MCF 10A (cell line): ENCODE measurements at places on chromosomes 6 and 20. TPM values are rescaled to one million over a fixed set of nuclear protein-coding genes. Genes with fewer than 3 reads are reported as not detected.

GRCh38 chr6:142816031-142816430 lies 128.9 kb downstream of the HIVEP2 start:
- DNase-seq: no peak
- H3K36me3 ChIP-seq: peaks cover 14% of the 10 kb centered on the region
- no peaks in the 10 kb centered on the region for H3K27me3 ChIP-seq
- H3K27ac ChIP-seq: no peak overlapping the region
- peaks cover 12% of the 10 kb centered on the region for H3K4me1 ChIP-seq

- no peak overlapping the region for H3K4me3 ChIP-seq
- H3K36me3 ChIP-seq: no peaks in the 10 kb centered on the region
- peaks cover 37% of the 10 kb centered on the region for H3K27me3 ChIP-seq
- DNase-seq: no peak
- H3K4me1 ChIP-seq: no peaks in the 10 kb centered on the region
Observed at GRCh38 chr20:59776059-59776603, 157.3 kb downstream of the SYCP2 start.

DNA sequence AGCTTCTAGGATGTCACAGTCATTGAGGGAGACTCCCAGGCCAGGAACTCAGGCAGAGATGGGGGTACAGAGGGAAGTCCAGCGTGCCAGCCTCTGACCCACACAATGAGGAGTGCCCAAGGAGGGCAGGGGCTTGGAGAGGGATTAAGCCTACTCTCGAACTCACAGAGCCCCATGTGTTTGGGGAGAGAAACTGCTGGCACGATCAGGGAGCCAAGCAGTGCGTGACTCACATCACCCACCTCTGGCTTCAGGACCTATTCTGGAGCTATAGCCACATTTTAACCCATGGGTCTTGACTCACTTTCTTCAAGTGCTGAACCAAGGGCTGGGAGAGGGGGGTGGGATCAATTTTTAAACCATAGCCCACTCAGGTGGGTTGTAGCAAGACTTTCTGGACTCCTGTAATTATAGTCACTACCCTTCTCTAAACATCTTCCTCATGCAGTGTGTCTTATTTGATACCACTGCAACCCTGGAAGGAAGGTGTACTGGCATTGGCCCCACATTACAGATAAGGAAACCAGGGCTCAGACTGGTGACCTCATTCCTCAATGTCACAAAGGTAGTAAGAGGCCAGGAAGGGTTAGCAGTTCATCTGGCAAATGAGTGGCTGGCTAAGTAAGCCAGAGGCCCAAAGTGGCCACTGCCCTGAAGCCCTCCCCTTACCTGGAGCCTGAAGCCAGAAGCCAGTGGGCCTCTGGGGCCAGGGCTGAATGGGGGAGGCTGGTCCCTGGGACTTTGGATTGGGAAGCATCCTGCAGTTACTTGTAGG lies 12.0 kb downstream of the FOXP4 start:
- no peak for DNase-seq
- no peaks in the 10 kb centered on the region for H3K27me3 ChIP-seq
- H3K36me3 ChIP-seq: peaks cover 9% of the 10 kb centered on the region
- H3K4me3 ChIP-seq: no peak overlapping the region

DNA sequence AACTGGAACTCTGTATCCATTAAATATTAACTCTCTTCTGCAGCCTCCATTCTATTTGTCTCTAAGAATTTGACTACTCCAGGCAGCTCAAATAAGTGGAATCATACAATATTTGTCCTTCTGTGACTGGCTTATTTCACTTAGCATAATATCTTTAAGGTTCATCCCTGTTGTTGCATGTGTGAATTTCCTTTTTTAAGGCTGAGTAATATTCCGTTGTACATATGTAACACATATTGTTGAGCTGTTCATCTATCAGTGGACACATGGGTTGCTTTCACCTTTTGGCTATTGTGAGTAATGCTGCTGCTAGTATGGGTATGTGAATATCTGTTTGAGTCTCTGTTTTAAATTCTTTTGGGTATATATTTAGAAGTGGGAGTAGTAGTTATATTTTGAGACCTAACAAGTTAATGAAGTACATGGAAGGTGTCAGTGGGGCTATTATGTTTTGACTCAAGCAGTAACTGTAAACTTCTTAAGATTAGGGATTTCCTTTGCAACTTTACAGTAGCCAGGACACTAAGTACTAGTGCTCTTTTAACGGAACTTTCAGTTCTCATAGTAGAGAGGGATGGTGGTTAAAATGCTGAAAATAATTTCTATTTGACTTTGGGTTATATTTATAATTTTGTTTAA lies 29.7 kb upstream of the TMEM217 start:
- DNase-seq: no peak
- H3K27me3 ChIP-seq: no peaks in the 10 kb centered on the region
- H3K27ac ChIP-seq: no peak overlapping the region
- H3K4me1 ChIP-seq: no peaks in the 10 kb centered on the region

GRCh38 chr6:5012519-5012918 lies 8.7 kb upstream of the RPP40 start:
- DNase-seq: no peak
- no peaks in the 10 kb centered on the region for H3K4me1 ChIP-seq
- H3K27ac ChIP-seq: no peak overlapping the region
- no peak overlapping the region for H3K4me3 ChIP-seq

DNA sequence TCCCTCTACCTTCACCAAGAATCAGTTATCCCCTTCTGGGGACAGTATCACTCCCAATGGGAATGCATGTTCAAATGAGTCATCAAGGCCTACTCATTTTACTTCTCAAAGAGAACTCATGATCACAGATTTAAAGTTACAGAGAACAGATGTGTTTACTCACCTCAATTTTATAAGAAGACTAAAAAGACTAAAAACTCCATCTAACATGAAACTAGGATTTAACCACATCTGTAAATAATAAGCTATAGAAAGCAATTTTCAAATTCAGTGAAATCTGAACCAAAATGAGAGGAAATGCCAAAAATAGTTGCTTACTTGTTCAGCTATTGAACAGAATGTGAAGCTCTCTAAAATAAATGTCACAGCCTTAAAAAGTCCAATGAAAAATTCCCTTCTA lies 300.1 kb upstream of the KCNQ5 start:
- no peak overlapping the region for H3K27ac ChIP-seq
- H3K36me3 ChIP-seq: no peaks in the 10 kb centered on the region
- no peak overlapping the region for H3K4me3 ChIP-seq
- DNase-seq: no peak

DNA sequence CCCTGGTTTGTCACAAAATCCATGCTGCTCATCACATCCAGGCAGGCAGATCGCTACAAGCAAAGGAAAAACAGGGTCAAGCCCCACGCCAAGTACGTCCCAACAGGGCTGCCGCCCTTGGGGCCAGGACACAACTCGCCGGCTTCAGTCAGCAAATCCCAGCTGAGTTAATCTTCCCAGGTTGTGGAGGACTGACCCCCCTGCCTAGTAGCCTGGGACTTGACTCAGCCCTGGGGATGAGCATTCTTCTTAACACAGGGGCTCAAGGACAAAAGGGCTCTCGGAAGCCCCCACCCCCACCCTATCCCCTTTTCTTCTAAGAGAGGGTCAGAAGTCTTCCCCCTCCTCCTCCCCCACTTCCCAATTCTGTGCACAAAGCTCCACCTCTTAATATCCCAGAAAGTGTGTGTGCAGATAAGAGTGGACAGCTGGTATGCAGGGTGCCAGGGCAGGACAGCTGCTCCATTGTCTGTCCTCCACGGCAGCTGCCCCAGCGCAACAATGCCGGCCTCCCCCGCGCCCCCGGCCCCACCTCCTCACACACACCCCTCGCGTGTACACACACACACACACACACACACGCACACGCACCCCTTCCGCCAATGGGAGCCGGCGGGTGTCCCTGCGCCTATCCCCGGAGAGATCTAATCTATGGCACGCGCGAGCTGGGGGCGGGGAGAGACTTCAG lies 4.5 kb downstream of the DLL1 start:
- H3K4me3 ChIP-seq: no peak overlapping the region
- DNase-seq: no peak
- peaks cover 31% of the 10 kb centered on the region for H3K27me3 ChIP-seq
- no peak overlapping the region for H3K27ac ChIP-seq
- peaks cover 4% of the 10 kb centered on the region for H3K4me1 ChIP-seq

DNA sequence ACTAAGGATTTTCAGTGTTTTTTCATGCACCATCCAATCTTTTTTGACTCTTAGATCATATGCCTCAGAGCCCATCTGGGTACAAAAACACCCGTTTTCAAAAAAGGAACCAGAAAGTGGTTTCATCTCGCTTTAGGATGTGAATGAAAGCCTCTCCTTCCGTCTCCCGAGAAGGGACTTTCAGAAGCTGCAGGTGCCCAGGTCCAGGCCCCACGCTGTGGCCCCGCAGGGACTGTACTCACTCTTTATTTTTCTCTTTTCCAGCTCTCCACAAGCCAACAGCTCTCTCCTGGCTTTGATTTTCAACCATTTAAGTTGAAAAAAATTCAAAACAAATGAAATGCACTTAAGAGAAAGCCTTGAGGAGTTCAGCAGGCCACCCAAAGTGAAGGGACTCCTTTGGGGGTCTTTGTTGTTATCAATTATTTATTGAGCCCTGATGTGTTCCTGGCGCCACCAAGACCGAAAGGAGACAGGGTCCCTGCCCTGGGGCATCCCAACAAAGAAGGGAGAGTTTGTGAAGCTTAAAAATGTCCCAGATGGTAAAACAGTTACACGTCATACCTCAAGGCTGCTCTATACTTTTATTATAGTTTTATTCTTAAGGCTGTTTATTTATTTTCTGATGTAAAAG lies 467.3 kb downstream of the PREX1 start:
- no peaks in the 10 kb centered on the region for H3K4me1 ChIP-seq
- peaks cover 62% of the 10 kb centered on the region for H3K27me3 ChIP-seq
- DNase-seq: no peak
- no peaks in the 10 kb centered on the region for H3K36me3 ChIP-seq
- H3K27ac ChIP-seq: no peak overlapping the region
- H3K4me3 ChIP-seq: no peak overlapping the region

GRCh38 chr6:127538750-127539264 lies 19.7 kb upstream of the MTCL3 start:
- no peak for DNase-seq
- peaks cover 5% of the 10 kb centered on the region for H3K4me1 ChIP-seq
- no peaks in the 10 kb centered on the region for H3K36me3 ChIP-seq
- H3K27me3 ChIP-seq: peaks cover 41% of the 10 kb centered on the region
- no peak overlapping the region for H3K27ac ChIP-seq

DNA sequence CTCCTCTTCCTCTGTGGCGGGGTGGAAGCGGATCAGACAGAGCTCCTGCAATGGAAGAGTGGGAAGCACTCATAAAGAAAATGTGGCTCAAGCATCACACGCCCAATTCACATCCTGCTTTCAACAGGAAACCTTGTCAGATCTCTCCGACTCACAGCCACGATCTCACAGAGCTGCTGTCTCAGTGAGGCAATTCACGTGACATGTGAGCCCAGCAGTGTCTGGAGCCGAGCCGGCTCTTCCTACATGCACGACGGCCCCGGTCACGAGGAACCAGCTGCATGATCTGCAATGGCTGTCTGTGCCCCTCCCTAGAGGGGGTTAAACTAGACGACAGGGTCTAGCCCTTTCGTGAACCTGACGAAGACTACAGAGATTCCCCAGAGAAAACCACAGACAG lies 29.5 kb upstream of the TCFL5 start:
- no peak overlapping the region for H3K4me3 ChIP-seq
- H3K27me3 ChIP-seq: no peaks in the 10 kb centered on the region
- DNase-seq: no peak

GRCh38 chr20:37914672-37915433 lies 11.9 kb downstream of the VSTM2L start:
- H3K27ac ChIP-seq: no peak overlapping the region
- no peaks in the 10 kb centered on the region for H3K36me3 ChIP-seq
- DNase-seq: no peak
- no peaks in the 10 kb centered on the region for H3K27me3 ChIP-seq
- H3K4me3 ChIP-seq: no peak overlapping the region

- H3K4me3 ChIP-seq: no peak overlapping the region
- no peak overlapping the region for H3K27ac ChIP-seq
- H3K4me1 ChIP-seq: no peaks in the 10 kb centered on the region
- H3K36me3 ChIP-seq: no peaks in the 10 kb centered on the region
Observed at GRCh38 chr6:133756078-133756695, 132.7 kb upstream of the TCF21 start.

- H3K36me3 ChIP-seq: no peaks in the 10 kb centered on the region
- H3K27me3 ChIP-seq: no peaks in the 10 kb centered on the region
- no peak for DNase-seq
- H3K4me3 ChIP-seq: no peak overlapping the region
- no peaks in the 10 kb centered on the region for H3K4me1 ChIP-seq
Observed at GRCh38 chr6:21521276-21521675, 72.3 kb upstream of the SOX4 start.

- H3K27me3 ChIP-seq: no peaks in the 10 kb centered on the region
- H3K27ac ChIP-seq: no peak overlapping the region
- DNase-seq: no peak
- H3K36me3 ChIP-seq: no peaks in the 10 kb centered on the region
Observed at GRCh38 chr20:25532971-25533391, 52.4 kb downstream of the NINL start.

GRCh38 chr6:150413198-150413597 lies 44.4 kb downstream of the IYD start:
- H3K36me3 ChIP-seq: no peaks in the 10 kb centered on the region
- DNase-seq: no peak
- H3K27me3 ChIP-seq: no peaks in the 10 kb centered on the region
- H3K4me1 ChIP-seq: peaks cover 26% of the 10 kb centered on the region

DNA sequence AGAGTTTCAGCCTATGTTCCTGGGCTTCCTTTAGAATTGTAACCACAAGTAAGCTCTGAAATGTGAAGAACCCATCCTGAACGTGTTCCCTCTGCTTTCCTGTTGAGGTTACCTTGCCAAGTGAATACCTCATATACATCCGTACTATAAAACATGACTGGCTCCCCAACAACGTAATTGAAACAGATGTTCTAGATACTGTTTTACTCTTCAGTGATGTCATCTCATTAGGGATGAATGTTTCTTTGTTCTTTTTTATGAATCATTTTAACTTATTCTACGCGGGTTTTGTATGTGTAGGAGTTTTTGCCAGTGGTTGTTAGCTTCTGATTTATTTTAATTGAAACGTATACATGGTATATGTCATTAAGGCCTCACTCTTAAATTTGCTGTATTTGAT lies 166.8 kb downstream of the SAMD5 start:
- H3K4me3 ChIP-seq: no peak overlapping the region
- H3K4me1 ChIP-seq: no peaks in the 10 kb centered on the region
- H3K36me3 ChIP-seq: no peaks in the 10 kb centered on the region
- no peaks in the 10 kb centered on the region for H3K27me3 ChIP-seq
- H3K27ac ChIP-seq: no peak overlapping the region

DNA sequence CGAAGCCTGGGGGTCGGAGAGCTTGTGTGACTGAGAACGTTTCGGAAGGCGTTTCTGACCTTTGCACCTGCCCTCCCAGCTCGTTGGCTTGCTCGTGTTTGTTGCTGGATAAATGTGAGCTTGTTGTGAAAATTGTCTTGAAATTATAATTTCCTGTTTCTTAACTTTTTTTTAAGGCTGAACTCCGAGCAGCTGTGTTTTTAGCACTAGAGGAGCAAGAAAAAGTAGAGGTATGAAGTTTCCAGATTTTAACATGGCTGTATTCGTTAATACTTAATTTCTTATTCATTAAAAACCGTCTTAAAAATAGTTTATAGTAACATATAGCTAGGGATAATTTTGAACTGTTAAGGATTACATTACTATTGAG lies 672 bp downstream of the CEP43 start:
- no peaks in the 10 kb centered on the region for H3K36me3 ChIP-seq
- H3K27ac ChIP-seq: peak overlapping the region; percentile 77
- H3K4me3 ChIP-seq: peak overlapping the region; percentile 77
- no peaks in the 10 kb centered on the region for H3K27me3 ChIP-seq

RBPJL gene
- total RNA-seq: not detected in 2 replicates

TBX18 gene
- 0.39 and 0.42 TPM in 2 replicates for total RNA-seq

OR14J1 gene
- total RNA-seq: not detected in 2 replicates

ADGRF5 gene
- not detected in 2 replicates for total RNA-seq

SLA2 gene
- total RNA-seq: not detected in 2 replicates
